Astrocyte (in vitro differentiated cells and primary cell): ENCODE measurements at places on chromosomes 2 and 18. TPM values are rescaled to one million over a fixed set of nuclear protein-coding genes. Genes with fewer than 3 reads are reported as not detected.

ACMSD gene
- not detected in 2 replicates for total RNA-seq

- peak within 1 kb of the TSS; percentile 68 for H3K27ac ChIP-seq
- H3K4me1 ChIP-seq: peaks cover 17% of the 10 kb centered on the region
- H3K4me3 ChIP-seq: peak within 1 kb of the TSS; percentile 70
- no peak for DNase-seq
- H3K36me3 ChIP-seq: peaks cover 10% of the 10 kb centered on the region
- H3K27me3 ChIP-seq: no peaks in the 10 kb centered on the region
Measured at GRCh38 chr2:132669908-132670495, at the start of gene LYPD1. Gene LYPD1, minus strand, starts transcription at chr2:132670205. Its CDS starts 273 bp downstream, at chr2:132669932.

- no peaks in the 10 kb centered on the region for H3K27me3 ChIP-seq
- no peaks in the 10 kb centered on the region for H3K36me3 ChIP-seq
- no peak overlapping the region for H3K27ac ChIP-seq
- DNase-seq: peak; percentile 21
- no peaks in the 10 kb centered on the region for H3K4me1 ChIP-seq
- no peak overlapping the region for H3K4me3 ChIP-seq
Measured at GRCh38 chr2:127361929-127362885, 25.6 kb downstream of the MAP3K2 start.

DNA sequence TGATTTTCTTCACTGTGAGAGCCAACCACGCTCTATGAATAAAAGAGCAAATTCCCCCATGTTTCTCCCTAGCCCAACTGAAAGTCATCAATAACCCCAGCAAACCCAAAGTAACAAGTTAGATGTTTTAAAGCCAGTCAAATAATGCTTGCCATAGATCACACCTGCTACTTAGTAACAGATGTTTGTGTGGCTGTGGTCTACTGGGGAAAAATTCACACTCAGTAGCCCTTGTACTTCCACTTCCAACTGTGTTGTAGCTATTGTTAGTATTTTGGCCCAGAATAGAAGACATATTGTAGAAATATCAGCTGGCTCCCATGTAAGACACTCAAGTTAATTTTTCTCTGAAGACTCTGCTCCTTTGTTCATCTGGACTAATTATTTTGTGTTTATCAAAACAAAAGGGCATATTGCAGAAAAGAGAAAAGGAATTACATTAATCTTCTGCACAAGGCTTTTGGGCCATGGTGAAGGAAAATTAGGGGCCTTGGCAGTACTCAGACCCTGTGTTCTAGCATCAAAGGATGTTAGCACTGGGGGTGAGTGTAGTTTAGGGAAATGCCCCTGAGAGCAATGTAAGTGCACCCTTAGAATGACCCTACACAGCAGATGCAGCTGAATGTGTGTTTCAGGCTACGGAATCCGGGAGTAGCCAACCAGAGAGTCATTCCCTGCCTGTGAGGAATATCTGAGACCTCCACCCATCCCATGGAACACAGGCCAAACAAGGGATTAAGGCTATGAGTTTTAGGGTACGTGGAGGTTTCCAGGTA lies 521.9 kb downstream of the EPHA4 start:
- DNase-seq: no peak
- no peak overlapping the region for H3K27ac ChIP-seq
- H3K4me3 ChIP-seq: no peak overlapping the region
- no peaks in the 10 kb centered on the region for H3K4me1 ChIP-seq
- no peaks in the 10 kb centered on the region for H3K36me3 ChIP-seq
- H3K27me3 ChIP-seq: no peaks in the 10 kb centered on the region

GRCh38 chr18:63311118-63312018 lies 8.2 kb downstream of the BCL2 start:
- no peak for DNase-seq
- no peak overlapping the region for H3K27ac ChIP-seq
- no peaks in the 10 kb centered on the region for H3K4me1 ChIP-seq
- H3K27me3 ChIP-seq: no peaks in the 10 kb centered on the region
- no peak overlapping the region for H3K4me3 ChIP-seq
- H3K36me3 ChIP-seq: no peaks in the 10 kb centered on the region

DNA sequence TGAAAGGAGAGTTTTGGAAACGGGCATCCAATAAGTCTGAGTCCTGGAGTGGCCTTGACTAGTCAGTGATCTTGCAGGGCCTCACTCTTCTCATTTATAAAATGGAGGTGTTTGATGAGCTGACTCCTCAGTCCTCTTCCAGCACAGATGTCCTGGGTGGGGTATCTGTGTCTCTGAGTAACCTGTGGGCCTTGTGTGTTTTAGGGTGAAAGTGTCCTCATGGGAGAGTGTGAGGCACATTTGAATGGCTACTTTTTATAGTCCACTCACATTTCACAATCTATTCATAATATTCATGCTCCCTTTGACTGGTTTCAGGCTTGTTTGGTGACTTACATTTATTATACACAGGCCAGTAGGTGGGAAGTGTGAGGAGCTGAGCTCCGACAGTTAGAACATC lies 106.4 kb upstream of the CELF4 start:
- H3K4me1 ChIP-seq: no peaks in the 10 kb centered on the region
- H3K4me3 ChIP-seq: no peak overlapping the region
- no peak overlapping the region for H3K27ac ChIP-seq
- H3K27me3 ChIP-seq: no peaks in the 10 kb centered on the region
- no peaks in the 10 kb centered on the region for H3K36me3 ChIP-seq

- no peak for DNase-seq
- no peaks in the 10 kb centered on the region for H3K4me1 ChIP-seq
Measured at GRCh38 chr2:145029081-145029480, 509.2 kb upstream of the ZEB2 start.

DNA sequence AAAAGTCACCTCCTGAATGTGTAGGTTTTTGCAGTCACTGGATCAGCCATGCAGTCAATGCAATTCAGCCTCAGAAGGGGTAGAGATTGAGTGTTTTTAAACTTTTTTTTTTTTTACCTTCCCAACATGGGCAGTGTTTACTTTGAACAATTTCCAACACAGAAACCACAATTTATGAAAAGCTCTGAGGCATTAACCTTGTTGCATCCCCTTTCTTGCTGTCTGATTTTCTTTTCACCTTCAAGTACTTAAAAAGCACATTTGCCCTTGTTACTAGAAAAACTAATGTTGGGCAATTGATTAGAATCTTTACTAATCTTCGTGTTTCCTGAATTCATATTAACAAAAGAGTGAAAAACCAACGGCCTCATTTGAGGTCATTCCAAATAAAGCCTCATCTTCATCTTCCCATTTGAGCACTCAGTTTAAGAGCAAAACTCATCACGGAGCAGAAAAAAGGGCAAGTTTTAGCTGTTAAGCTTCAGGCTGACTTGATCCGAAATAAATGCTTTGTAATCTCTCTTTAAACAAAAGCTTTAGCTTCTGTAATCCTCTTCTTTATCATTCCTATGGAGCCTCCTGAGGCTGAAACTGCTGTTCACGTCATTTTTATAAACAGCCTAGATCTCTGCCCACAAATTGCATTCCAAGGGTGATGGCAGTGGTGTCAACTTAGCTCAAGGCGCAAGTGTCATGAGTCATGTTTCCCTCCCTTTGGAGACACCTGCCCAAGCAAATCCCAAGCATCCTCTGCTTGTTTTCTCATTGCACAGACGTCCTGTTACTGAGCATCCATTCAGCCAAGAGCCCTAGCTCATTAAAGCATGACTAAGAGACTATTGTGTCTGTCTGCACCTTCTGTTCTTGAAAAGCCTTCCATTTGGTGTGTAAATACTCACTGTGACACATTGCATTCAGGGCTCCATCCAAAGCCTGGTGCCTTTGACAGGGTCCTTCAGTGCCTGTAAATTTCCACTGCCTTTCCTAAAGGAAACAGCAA lies 107.7 kb downstream of the HNMT start:
- H3K27ac ChIP-seq: peak overlapping the region; percentile 24
- no peaks in the 10 kb centered on the region for H3K27me3 ChIP-seq
- H3K4me1 ChIP-seq: no peaks in the 10 kb centered on the region
- no peaks in the 10 kb centered on the region for H3K36me3 ChIP-seq
- peak; percentile 88 for DNase-seq
